ENCODE measurements at places on chromosomes 4 and X. TPM values are rescaled to one million over a fixed set of nuclear protein-coding genes. Genes with fewer than 3 reads are reported as not detected.

The DOCK11 gene
- total RNA-seq, result 44.5 TPM

The KCND1 gene
- 6.2 TPM for total RNA-seq

DNA sequence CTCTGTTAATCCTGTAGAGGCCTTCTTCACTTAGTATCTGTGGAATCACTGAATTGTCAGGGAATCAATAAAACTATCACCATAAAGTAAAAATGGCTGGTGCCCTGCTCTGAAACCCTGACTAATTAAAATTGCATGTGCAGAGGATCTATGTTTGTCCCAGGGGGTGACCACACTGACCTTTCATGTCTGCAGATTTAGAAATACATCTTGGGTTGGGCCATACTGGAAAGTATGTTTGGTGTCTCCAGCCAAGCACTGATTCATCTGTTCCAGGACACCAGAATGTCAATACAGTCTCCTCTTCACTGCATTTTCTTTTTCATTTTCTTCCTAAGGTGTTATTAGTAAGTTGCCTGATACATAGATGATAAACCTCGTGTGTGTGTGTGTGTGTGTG is 490.9 kb upstream of the INTU start:
- no peaks in the 10 kb centered on the region for H3K4me1 ChIP-seq
- no peak for DNase-seq
- no peaks in the 10 kb centered on the region for H3K27me3 ChIP-seq
- H3K4me3 ChIP-seq, result no peak overlapping the region
- no peak overlapping the region for H3K27ac ChIP-seq

The DTHD1 gene
- total RNA-seq, result 12.1 TPM

The SLC4A4 gene
- total RNA-seq, result 3.1 TPM

Measured in natural killer cell treated with Interleukin-12 subunit alpha and Interleukin-12 subunit beta and Interleukin-15 and Interleukin-18, amount 100 ng/mL, for 72 hours (primary cell).